ENCODE measurements at places on chromosomes 2 and 18.

GRCh38 chr2:47346-47725, 1.0 kb upstream of the FAM110C start:
- DNase-seq, result no peak

GRCh38 chr2:117977696-117978095, 36.2 kb downstream of the CCDC93 start:
- DNase-seq, result no peak

DNA sequence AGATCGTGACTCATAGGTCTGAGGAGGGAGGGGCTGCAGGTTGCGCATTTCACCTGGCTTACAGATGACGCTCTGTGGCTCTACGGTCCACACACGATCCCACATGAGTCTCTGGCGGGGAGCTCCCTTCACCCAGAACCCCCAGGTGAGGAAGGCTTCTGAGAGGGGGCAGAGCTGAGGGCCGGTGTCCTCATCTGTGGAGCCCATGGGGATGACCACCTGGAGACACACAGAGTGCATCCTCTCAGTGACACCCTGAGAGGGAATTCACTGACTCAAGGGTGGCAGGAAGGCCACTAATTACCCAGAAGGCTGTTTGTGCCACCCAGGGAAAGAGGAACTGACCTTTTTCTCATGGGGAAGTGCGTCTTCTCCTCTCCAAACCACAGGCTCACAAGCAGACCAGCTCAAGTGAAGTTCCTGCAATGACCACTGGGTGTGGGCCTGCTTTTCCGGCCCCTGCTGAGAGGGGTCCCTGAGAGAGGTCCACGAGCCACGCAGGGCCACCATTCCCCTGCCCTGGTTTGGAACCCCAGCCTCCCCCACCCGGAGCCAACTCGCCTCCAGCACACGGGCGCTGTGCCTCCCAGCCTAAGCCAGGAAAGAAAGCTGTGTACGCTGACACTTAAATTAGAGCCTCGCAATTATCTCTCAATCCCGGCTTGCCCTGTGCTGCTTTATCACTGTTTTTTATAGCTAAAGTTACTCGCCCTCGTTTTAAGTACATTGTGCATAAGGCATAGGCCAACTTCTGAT, 114.1 kb downstream of the BCL11A start:
- no peak for DNase-seq

DNA sequence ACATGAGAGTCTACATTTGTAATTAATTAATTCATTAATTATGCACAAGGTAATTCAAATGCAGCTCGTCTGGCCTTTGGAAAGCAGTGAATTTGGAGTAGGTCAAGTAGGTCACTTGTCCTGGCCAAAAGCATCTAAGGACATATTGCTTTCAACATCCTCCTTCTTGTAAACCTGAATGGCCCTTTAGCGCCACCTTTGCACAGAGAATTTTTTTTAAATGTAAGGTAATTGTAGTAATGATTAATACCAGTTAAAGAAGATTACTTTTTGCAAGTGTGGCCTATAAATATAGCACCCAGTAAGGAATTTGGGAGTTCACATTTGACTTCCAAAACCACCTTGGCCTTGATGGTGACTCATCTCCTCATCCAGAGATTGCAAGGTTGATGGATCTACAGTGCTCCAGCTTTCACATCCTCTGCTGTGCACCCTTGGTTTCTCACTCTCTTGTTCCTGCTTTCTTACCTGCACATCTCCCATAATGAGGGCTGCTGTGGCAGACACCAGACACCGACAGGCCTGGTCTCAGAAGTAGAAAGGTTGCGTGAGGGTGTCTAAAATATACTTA, 481.7 kb downstream of the TGIF1 start:
- DNase-seq, result no peak

DNA sequence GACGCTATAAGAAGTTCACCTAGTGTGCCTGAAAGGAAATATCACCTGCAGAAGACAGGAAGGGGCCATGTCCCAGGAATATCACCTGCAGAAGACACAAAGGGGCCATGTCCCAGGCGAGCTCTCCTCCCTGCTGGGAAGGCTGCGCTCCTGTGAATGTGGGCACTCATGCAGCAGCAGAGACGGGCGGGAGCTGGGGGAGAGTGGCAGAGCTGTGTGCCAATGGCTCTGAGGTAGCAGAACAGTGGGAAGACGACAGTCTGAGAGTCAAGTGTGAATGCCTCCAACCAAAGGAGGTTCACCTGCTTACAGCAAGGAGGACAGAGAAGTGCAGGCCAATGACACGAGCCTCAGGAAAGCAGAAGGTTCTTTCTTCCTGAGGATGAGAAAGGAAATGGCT, 117.9 kb upstream of the SALL3 start:
- no peak for DNase-seq

DNA sequence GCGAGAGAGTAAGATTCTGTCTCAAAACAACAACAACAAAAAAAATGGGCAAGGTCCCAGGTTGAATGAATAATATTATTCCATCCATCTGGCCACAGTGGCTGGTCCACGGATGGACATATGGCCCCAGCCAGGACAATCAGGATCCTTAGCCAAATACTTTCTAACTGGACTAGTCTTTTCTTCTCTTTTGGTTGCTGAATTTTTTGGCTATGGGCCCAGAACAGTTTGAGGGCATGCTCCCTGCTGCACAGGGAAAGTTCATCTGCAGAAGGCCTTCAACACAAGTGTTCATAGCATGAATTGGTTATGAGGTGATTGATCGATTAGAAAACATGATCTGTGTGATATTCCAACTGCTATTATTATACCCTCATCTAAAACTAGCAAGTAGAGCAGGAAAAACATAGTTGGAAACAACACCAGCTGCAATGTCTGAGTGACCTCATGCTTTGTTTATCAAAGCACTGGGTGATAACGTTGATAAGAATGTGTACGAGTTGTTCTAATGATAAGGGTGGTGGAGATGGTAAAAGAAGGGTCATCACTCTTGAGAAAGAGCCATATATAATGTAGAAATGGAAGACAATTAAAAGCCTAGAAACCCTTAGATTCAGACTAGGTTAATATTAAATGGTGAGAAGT, 47.8 kb upstream of the RNF103 start:
- DNase-seq, result peak; percentile 70

GRCh38 chr2:236333417-236334121, 69.4 kb upstream of the ASB18 start:
- DNase-seq, result no peak

DNA sequence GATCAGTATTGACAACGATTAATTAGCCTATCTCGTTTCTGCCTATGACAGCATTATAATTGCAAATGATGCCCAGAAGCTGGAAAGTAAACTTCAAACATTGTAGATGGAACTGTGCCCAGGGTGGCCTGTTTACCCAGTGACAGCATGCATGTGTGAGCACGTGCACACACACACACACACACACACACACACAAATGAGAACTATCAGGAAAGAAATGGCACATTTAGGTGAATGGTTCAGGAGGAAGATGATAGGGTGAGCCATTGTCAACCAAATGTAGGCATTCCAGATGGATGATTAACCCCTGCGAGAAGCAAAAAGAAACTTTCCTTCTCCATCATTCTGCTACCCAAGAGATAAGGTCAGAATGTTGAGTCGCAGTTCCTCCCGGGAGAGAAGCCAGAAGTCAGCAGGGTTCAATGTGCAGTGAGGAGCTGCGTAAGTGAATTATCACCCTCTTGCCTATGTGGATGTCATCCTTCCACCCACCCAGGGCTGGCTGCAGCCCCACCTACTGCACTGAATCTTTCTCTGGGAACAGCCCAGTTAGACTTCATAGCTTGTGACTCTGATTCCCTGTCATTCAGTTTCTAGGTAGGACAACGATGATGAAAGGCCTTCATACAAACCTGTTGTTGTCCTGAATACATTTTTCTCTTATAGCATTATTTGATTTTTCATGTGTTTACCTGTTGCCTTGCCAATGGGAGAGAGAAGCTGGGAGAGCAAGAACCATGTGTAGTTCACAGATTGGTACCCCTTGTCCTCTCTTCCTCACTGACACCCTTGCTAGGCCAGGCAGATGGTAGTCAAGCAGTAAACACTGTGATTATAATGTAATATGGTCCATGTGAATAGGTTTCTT, 3.5 kb upstream of the APOB start:
- DNase-seq, result no peak

GRCh38 chr18:49071778-49072177, 121.0 kb upstream of the SMAD7 start:
- no peak for DNase-seq

DNA sequence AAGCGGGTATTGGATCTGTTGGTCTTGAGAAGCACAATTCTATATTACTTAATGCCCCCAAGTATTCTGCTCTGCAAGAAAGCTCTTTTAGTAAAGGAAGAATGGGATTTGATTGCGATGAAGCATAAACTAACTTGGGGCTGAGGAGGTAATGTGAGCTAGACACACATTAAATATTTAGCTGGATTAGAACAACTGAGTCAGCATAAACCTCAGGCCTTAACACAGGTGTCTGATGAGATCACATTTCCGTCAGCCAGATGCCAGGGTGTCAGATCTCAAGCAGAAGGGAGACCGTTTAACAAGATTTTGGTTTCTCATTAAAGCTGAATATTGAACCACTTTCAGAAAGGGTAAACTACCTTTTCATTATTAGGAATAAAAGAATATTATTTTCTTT, 94.5 kb downstream of the GYPC start:
- no peak for DNase-seq

DNA sequence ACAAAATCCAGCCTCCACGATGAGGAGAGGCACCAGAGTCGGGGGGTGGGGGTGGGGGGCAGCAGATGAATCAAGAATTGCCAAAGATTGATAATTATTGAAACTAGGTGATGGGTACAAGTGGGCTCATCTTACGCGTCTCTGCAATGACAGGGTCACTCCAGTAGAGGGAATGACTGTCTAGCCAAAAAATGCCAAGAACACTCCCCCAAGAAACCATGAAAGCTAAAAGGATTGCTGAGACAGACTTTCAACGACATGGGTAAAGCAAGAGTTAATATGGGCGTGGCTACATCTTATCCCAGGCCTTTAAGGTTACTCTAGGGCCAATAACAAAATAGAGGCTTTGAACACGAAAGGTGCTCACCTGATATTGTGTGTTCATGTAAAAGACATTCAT, 86.5 kb downstream of the STK39 start:
- DNase-seq, result no peak

DNA sequence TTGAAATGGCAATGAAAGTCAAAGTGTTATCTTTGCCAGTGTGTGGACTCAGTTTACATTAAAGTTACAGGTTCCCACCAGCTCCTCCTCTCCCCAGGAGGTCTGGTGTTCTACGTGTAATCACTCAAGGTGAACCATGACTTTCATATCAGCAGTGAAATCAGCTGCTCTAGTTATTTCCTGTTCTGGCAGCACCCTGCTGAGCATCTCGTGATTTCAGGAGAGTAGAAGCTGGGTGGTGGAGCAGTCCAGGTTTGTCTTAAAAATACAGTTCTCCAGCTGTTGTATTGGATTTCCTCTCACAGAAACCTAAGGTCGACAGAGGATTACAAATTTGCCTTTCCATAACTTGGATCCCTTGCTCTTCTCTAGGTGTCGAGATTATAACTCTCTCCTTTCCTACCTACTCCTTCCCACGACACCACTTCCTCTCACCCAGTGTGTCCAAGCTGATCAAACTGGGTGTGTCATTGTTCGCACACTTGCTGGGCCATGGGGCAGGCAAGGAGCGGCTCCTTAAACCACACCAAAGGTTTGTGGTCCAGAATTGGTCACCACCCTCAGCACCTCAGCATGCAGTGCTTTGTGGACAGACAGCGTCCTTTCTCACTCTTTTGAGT, 13.0 kb upstream of the ARHGAP25 start:
- no peak for DNase-seq

DNA sequence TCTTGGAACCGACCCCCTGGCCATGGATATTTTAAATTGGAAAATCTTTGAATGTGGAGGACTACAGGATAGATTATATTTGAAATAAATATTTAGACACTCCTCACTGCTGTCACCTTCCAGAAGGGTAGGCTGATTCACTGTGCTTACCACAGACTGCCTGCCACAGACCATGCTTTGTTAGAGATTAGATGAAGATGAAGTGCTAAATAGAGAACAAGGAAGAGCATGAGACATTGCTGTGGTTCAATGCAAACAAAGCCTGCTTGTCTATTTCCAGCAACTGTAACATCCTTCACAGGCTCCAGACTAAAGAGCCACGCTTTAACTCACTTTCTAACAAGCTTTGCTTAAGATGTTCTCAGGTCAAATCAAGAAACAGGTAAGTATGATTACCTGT, 81.0 kb upstream of the TMEM17 start:
- no peak for DNase-seq

DNA sequence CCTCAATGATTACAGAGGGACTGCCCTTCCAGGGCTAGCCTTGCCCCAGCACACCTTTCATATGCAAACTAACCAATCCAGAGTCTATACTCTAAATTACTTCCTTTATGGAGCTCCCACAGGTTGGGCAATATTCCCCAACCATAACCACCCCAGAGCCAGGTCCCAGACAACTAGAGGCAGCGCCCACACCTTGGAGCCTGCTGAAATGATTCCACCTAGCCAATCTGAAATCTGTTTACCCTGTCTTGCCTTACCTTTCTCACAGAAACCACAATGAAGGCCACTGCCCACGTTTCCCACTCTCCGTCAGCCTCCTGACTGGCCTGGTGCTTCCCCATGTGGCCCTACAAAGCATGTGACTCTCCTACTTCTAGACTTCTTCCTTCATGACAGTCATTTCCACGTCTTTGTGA, 62.0 kb downstream of the REEP1 start:
- no peak for DNase-seq

DNA sequence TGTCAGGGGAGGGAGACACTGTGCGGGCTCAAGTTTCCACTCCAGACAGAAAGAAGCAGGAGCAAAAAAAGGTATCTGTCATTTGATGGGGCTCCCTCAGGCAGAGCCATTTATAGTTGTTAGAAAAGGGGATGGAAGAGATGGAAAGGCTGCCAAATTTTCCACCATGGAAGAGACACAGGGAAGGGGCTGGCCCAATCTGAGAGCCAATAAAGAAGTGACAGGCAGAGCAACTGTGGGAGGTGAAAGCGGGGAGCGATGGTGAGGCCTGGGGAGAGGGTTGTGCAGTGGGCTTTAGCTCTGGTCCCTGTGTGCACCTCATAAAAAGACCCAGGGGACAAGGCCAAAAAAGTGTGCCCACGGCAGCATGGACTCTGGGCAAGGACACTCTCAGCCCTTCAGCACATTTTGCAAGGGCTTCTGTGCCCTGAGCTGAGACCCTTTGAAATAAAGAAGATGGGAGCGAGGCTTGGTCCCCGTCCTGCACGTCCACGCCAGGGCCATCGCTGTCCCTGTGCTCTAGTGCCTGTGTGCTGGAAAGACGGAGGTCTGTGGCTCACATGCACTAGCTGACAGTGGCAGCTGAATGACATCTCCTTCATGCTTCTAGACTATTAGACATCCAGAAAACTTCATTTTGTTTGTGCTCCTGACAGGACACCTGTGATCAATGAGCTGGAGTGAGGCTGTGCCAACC, 456.7 kb upstream of the HS6ST1 start:
- no peak for DNase-seq

DNA sequence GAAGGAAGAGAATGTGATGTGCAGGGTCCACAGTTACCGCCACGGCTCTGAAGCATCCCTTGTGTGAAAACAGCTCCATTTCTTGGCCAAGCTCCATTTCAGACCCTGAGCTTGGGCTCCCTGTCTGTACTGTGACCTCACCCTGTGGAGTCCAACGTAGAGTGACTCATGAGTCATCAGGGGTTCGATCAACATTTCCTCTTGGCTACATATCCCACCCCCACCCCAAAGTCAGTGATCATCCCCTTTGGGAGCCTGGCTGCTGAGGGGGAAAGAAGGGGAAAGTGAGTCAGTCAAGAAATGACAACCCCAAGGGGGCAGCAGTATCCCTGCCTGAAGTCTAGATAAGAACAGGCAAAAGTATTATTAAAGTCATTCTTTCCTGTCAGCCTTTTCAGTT, 62.2 kb downstream of the PAPOLG start:
- peak; percentile 37 for DNase-seq

- DNase-seq, result no peak
These were observed 13.4 kb upstream of the RBMS1 start for GRCh38 chr2:160507046-160507407.

- DNase-seq, result peak; percentile 76
These were observed 1.4 kb upstream of the PLCL1 start for GRCh38 chr2:197803033-197803444.
